ENCODE measurements at places on chromosomes 4 and X.
A peak's percentile ranks its signal among the peaks of the same experiment; 100 is the strongest.

DNA sequence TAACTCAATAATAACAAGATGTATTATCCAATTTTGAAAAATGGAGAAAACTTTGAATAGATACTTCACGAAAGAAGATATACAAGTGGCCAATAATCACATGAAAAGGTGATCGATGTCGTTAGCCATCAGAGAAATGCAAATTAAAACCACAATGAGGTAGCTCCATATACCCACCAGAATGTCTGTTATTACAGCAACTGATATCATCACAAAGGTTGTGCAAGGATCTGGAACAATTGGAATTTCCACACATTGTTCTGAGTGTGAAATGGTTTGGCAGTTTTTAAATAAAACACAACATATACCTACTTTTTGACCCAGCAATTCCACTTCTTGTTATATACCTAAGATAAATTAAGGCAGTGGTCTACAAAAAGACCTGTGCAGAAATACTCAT, 71.7 kb downstream of the IRS4 start:
- no peak for DNase-seq

- DNase-seq: no peak
Measured at GRCh38 chr4:106530821-106531220, 162.2 kb upstream of the GIMD1 start.

GRCh38 chrX:7987160-7988012, 60.2 kb upstream of the PNPLA4 start:
- DNase-seq: peak; percentile 21

GRCh38 chrX:152165033-152165743, 26.8 kb upstream of the MAGEA10 start:
- DNase-seq: no peak

- DNase-seq: no peak
Measured at GRCh38 chr4:16750882-16751642, 147.4 kb downstream of the LDB2 start.

DNA sequence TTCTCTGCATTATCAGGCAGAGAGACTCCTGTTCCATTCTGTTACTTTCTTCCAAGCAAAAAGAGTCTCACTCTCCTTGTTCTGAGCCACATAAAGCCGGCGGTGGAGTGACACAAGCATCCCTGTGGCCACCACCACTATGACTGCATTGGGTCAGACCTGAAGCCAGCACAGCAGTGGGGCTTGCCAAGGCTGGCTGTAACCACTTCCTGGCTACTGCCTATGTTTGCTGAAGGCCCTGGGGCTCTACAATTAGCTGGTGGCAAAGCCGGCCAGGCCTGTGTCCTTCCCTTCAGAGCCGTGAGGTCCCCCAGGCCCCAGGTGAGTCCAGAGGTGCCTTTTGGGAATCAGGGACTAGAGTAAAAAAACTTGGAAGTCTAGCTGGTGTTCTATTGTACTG, 31.8 kb downstream of the PLAC8 start:
- DNase-seq: no peak

- no peak for DNase-seq
Measured at GRCh38 chrX:71542825-71543224, 9.9 kb downstream of the OGT start.

Measured in fibroblast of skin of back (primary cell).